ENCODE measurements at places on chromosomes 12 and 14. TPM values are rescaled to one million over a fixed set of nuclear protein-coding genes. Genes with fewer than 3 reads are reported as not detected.
A peak's percentile ranks its signal among the peaks of the same experiment; 100 is the strongest.

- no peak for DNase-seq
These were observed 43.7 kb upstream of the TSPAN9 start for GRCh38 chr12:3033539-3033867.

GRCh38 chr12:120468821-120469449 is 613 bp downstream of the SRSF9 start:
- peak; percentile 67 for DNase-seq

The IL23A gene
- total RNA-seq = 0.20 TPM

The CIROP gene
- not detected for total RNA-seq

DNA sequence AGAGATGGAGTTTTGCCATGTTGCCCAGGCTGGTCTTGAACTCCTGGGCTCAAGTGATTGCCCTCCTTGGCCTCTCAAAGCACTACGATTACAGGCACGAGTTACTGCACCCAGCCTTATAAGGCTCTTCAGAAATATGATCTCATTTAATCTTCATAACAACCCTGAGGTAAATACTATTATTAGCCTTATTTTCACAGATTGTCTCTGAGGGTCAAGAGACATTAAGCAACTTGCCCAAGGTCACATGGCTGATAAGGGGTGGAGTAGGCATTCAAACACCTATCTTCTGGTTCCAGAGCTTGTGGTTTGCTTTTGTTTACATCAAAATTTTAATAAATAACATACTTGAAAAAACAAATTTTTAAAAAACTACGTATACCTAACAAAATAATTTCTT is 5.1 kb downstream of the PRKAG1 start:
- DNase-seq = no peak

GRCh38 chr12:50073206-50073605 is 11.9 kb upstream of the SMARCD1 start:
- DNase-seq = no peak

GRCh38 chr12:111156304-111156703 is 212.6 kb downstream of the PHETA1 start:
- DNase-seq = no peak

The LRRC10 gene
- 0.10 TPM for total RNA-seq

DNA sequence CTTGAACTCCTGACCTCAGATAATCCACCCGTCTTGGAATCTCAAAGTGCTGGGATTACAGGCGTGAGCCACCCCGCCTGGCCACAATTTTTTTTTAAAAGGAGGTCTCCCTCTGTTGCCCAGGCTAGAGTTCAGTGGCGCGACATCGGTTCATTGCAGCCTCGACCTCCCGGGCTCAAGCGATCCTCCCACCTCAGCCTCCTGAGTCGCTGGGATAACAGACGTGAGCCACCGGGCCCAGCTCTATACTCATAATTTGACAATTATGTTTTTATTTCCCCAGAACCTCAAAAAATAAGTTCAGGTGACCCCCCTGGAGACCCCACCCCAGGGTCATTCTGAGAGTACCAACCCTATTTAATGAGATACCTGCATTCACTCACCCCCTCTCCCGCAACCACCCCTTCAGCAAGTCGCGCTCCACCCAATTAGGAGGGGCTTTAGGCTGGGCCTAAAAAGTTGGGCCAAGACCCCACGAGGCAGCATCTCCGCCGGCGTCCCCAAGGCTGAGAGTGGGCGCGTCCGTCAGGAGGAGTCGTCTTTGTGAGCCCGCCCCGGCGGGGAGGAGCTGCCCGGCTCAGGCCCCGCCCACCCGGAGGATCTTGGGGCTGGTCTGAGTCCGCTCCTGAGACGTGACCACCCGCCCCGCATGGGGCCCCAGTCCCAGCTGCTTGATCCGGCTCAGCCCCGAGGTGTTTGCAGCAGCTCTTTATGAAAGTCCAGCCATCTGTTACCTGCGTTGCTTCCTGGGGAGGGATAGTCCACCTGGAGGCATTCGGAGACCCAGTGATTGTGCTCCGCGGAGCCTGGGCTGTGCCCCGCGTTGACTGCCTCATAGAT is at the start of gene ANKRD33:
Gene ANKRD33 (plus strand): TSS at position 628 of the 840 bp plus-strand sequence. CDS start 84 bp downstream, at position 712.
- DNase-seq = no peak

The ABCC9 gene
- 46.3 TPM for total RNA-seq

- DNase-seq = no peak
These were observed 378.9 kb downstream of the RGS6 start for GRCh38 chr14:72311116-72311515.

DNA sequence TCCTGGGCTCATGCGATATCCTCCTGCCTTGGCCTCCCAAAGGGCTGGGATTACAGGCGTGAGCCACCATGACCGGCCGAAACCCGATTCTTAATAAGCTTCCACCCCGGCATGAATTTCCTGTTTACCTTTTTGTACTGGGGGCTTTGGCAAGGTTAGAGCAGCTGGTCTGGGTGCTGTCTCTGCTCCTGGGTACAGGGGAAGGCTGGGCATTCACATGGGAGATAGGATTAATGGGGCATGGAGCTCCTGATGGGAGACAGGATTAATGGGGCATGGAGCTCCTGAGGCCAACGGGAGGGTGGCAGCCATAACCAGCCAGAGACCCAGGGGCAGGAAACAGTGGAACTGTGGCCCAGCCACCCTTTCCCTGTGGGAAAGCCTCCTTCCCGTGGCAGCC is 69.5 kb upstream of the DICER1 start:
- no peak for DNase-seq

The SERPINA9 gene
- total RNA-seq = 3.3 TPM

DNA sequence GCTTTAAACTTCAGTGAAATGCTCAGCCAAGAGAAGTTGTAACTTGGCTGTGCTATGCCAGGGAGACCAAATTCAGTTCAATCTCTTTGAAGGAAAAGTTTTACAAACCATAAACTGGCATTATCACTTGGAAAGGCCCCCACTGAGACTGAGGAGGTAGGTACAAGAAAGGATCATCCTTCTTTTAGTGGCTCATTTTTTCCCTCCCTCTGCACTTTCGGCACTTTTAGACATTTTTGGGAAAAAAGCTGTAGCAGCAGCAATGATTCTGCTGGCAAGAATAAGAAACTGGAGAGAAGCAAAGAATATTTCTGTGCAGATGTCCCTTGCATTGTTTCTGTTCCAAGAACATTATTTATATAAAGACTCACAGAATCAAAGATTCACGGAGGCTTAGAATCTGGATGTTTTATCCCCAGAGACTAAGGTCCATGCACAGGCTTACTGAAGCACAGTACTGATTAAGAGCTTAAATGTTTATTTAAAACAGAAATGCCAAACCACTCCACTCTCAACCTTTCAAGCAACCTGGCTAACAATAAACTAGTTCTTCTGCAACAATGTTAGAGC is 12.3 kb downstream of the ZC2HC1C start:
- DNase-seq = peak; percentile 69

DNA sequence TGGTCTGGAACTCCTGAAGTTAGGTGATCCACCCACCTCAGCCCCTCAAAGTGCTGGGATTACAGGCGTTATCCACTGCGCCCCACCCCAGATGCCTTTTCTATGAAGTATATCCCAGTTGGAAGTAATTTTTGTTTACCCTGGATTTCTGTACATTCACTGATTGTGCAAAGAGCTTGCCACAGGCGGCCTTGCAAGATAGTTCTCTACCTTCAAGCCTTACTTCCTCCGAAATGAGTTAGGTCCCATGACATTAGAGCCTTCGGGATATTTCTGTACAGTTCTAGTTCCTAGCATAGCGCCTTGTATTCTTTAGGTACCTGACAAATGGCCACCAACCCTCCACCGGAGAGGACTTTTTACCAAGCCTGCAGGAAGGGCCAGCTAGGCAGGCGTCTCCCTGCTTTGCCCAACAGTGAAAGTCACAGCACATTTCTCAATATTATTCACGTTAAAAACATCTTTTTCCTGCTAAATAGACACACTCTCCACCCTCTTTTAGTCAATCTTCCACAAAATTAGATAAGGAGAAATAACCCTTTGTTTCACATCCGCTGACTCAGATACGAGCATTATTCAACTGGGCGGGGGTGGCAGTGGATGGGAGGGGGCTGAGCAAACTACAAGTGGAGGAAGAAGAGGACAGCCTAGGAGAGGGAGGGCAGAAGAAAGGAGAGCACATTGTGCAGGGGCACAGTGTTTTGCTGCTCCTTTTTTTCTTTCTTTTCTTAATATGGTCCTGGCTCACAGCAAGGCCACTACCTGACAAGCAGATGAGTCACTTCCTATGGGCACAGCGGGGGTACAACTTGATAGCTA is 40.0 kb upstream of the CAPRIN2 start:
- no peak for DNase-seq

- peak; percentile 99 for DNase-seq
These were observed 244.3 kb upstream of the NOVA1 start for GRCh38 chr14:26841920-26842741.

- no peak for DNase-seq
These were observed 126.6 kb upstream of the PRKD1 start for GRCh38 chr14:30054201-30054600.

- DNase-seq = no peak
These were observed 86.5 kb downstream of the DAD1 start for GRCh38 chr14:22502551-22502950.

The FAM177A1 gene
- 26.0 TPM for total RNA-seq

GRCh38 chr12:4289231-4289878 is 15.8 kb downstream of the CCND2 start:
- DNase-seq = no peak

DNA sequence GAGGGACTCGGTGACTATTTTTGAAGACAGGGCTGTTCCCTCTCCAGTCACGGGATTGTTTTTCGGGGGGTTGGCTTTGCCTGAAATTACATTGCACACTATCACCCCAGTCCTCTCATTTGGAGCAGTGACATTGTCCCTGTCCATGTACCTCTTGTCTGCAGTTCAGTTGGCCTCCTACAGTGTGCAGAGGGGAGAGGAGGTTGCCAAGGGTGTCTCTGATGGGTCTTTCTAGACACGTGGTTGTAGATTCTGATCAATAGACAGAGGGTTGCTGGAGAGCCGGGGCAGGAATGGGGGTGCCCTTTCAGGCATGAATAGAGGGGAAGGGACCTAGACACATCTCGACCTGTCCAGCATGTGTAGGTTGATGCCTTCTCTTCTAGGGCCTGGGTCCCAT is 1.2 kb downstream of the TMEM120B start:
- DNase-seq = no peak

GRCh38 chr14:101561145-101561896 is at the start of gene DIO3:
TSS of gene DIO3 (plus strand) at chr14:101561495.
- no peak for DNase-seq

The OR4K14 gene
- not detected for total RNA-seq

DNA sequence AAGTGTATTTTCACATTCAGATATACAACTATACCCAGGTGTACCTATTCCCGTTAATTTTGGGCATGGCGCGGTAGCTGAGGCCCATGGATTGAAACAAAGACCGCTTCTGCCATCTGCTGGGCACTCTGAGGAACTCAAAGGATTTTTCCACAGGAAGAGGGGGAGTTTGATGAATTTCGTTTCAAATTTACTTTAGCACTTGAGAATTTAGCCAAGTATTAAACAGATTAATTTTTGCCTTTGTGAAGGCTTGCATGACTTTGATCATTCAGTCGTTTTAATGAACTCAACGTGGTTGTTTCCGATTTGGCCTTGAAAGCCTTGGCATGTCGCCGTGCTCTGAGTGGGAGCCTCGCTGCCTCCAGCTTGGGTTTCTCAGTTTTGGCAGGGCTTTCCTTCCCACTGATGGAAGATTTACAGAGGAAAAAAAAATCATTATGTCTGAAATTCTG is 153.2 kb upstream of the DDHD1 start:
- peak; percentile 84 for DNase-seq

The BATF gene
- total RNA-seq = 1.4 TPM

DNA sequence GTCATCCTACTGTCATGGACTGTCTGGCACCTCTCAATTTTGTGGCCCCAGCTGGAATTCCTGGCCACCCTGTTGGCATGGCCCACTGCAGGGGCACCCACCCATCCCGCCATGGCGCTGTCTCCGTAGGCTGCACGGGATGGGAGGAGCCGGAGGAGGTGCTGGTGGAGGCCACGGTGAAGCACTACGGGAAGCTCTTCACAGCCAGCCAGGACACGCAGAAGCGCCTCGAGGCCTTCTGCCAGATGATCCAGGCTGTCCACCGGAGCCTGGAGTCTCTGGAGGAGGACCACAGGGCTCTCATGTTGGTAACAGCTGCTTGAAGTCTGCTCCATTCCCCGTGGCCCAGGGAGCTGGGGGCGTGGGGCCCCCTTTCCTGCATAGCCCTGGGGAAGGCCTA is 3.9 kb downstream of the CCDC197 start:
- DNase-seq = no peak

The RND1 gene
- 1.1 TPM for total RNA-seq

The SLC16A7 gene
- 74.5 TPM for total RNA-seq
